NCI-H2107 (cell line): ENCODE measurements at places on chromosomes 1 and 21.

DNA sequence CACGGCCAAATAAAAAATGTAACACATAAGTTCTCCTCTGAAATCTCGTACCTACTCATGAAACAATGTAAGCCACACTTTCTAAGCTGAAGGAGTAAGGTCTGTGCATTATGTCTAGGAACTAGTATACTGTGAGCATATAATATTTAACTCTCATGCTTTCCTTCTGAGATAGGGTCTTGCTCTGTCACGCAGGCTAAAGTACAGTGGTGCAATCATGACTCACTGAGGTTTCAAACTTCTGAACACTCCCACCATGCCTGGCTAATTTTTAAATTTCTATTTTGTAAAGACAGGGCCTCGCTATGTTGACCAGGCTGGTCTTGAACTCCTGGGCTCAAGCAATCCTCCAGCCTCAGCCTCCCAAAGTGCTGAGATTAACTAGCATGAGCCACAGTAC lies 71.3 kb downstream of the AHCTF1 start:
- DNase-seq: no peak

DNA sequence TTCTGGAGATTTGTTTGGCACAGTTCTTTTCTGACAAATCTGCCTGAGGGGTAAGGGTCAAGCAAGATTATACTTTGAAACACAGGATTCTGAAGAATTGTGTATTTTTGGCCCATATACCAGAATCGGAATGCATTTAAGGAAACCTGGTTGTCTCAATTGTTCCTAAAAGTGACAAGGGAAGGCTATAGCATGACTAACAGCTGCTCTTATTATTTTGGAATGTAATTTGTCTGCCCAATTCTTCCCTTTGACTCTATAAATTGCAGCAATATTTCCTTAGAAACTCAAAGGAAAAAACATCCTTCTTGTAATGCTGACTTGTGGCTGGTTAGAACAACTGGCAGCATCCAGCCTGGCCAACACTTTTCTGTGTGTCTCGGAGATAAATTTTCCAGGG lies 15.8 kb upstream of the VCAM1 start:
- no peak for DNase-seq

GRCh38 chr1:232352366-232352765 lies 277.6 kb downstream of the SIPA1L2 start:
- no peak for DNase-seq

GRCh38 chr1:149937759-149938158 lies 1.1 kb upstream of the MTMR11 start:
- DNase-seq: no peak

- no peak for DNase-seq
Observed at GRCh38 chr1:30756545-30757351, 826 bp downstream of the LAPTM5 start.

DNA sequence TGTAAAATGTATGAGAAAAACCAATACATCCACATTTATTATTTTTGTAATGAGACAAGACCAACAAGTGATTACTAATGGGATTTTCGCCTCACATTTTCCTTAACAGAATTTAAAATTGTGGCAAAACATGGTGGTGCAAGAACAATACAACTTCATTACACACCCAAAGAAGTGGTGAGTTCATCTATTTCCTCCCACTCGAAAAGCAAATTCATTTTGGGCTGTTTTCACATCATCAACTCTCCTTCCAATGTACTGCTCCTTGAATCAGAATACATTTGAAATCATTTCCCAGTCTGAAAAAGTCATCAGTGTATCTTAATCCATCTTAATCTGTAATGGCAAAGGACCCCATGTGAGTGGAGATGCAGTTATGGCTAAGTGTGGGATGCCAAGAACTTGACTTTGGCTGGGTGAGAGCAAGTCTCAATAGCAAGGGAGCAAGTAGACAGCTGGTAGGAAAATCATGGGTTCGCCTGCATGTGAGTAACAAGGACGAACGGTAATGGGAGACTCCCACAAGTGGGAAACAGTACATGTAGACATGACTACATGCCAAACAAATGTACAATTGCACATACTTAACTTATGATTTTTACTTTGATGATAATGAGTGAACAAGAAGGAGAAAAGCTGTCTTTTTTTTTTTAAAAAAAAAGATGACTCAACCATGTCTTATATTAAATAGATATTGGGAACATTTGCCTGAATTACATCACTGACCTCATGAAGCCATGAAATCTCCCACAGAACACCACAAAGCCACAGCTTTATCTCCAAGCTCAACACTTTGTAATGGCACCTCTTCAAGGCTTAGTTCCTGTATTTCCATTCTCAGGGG lies 46.0 kb downstream of the RUNX1 start:
- no peak for DNase-seq
